Kasumi-1 (cell line): ENCODE measurements at places on chromosomes 2 and 18.

- no peak for DNase-seq
Observed at GRCh38 chr2:201517094-201517493, 65.6 kb downstream of the STRADB start.

DNA sequence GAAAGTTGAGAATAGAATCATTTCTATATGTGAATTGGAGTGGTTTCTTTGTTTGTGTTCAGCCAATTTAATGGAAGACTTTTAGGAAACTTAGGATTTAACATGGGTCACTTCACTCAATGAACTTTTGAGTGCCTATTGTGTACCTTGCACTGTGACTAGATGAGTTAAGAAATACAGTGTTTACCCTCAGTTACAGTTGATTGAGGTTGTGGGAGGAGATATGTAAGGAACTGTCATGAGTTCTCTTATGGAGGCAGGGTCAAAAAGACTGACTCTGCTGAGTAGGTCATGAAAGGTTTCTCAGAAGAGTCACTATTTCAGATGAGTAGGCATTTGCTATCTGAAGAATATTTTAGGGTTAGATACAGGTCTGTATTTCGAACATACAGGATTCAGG, 98.6 kb downstream of the RAB3GAP1 start:
- no peak for DNase-seq

DNA sequence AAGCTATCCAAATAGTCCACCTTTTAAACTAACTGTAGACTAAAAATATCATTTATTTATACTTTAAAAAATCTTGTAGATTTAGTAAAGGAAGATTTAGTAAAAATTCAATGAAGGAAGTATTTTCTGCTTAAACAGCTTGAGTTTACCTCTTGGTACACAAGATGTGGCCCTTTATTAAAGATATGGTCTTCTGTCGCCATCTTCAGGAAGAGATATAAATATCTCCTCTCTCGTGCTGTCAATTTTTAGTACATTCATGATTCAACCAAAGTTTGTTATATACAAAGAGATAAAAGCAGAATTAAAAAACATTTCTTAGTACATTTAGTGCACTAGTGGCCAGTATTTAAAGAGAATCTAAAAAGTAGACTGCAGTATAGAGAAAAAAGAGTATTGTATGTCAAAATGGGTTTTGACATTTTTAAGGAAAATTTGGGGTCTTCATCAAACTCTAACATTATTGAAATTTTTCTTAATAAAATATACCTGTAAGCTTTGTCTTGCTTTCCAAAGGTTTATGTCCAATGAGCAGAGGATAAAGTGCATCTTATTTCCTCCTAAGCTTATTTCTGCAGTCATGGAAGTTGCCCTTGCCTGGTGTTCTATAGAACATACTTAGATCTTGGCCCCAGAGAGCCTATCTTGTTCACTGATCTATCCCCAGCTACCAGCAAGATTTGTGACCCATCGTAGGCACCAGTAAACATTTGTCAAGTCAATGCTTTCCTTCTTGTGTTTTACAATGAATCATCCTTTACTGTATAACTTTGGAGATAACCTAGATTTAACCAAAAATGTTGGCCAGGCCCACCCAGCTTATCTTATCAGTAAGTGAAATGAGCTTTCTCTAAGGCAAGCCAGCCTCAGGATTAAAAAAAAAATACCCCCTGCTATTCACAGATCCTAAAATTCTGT, 18.5 kb upstream of the EML6 start:
- peak; percentile 80 for DNase-seq

DNA sequence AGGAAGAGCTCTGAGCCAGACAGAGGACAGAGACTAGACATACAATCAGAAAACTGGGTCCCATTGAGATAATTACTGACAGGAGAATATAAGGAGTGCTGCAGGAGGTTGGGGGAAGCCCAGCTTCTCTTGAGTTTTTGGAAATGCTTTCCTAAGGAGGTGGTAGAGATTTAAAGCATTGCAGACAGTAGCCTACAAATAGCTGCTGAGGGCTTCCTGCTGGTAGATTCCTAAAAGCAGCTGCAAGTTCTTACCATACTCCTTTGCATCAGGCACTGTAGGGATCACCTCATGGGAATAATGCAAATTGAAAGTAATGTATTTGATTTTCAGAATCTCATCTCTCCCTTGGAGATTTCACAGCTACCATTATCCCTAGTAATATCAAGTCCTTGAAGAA, 902.6 kb upstream of the GCFC2 start:
- no peak for DNase-seq

GRCh38 chr18:3901811-3902210, 451.8 kb downstream of the TGIF1 start:
- no peak for DNase-seq
